ENCODE measurements at places on chromosomes 5 and 9.

DNA sequence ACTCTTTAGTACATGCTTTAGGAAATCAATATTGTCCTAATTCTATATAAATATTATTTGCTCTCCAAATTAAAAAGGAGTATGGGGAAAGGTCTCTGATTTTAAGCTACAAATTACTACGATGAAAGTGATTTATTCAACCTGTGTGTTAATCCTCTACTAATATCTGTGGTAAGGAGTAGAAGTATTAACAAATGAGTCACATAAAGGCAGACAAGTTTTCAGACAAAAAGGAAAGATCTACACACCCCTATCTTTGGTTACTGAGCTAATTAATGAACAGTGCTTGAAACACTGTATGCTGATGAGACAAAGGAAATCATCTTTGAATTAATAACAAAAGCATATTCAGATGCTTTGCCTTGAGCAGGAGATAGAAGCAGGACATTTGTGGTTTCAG, 15.9 kb downstream of the LOX start:
- DNase-seq = no peak

- DNase-seq = no peak
Observed at GRCh38 chr5:13749766-13750165, 194.7 kb downstream of the DNAH5 start.

GRCh38 chr9:76600007-76600615, 141.1 kb downstream of the GCNT1 start:
- DNase-seq = no peak

DNA sequence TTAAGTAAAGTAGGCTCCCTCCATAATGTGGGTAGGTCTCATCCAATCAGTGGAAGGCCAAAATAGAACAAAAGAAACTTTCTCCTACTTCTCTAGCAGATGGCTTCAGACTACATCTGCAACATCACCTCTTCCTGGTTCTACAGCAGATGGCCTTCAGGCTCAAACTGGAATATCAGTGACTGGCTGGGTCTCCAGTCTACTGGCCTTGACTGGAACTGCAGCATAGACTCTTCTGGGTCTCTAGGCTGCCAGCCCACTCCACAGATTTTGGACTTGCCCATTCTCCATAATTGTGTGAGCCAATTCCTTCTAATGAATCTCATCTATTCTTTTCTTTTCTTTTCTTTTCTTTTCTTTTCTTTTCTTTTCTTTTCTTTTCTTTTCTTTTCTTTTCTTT, 64.8 kb downstream of the ACER2 start:
- no peak for DNase-seq

DNA sequence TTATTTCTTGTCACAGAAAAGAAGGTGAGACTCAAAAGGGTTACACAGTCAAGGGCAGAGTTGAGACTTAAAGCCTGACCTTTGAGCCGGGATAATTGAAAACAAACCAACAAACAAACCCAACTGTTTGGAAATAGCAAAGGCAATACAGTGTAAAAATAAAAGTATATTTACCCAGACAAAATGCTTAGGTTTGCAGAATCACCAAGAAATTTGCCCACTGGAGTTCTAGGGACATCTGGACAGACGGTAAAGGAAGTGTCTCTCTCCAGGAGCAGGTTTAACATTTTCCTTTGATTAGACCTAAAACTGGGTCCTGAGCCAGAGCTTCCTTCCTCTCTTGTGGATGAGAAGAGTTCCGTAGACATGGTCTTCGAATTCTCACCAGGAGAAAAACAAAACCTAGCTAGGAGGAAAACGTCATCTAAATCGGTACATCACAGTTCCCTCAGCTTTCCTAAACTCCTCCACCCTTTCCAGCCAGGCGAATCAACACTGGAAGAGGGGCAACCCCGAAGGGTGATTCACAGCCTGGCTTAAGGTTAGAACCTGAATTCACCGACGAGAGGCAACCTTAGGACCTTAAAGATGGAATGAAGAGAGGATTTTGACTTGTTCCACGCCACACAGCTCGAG, 673 bp downstream of the CDC25C start:
- DNase-seq = no peak

DNA sequence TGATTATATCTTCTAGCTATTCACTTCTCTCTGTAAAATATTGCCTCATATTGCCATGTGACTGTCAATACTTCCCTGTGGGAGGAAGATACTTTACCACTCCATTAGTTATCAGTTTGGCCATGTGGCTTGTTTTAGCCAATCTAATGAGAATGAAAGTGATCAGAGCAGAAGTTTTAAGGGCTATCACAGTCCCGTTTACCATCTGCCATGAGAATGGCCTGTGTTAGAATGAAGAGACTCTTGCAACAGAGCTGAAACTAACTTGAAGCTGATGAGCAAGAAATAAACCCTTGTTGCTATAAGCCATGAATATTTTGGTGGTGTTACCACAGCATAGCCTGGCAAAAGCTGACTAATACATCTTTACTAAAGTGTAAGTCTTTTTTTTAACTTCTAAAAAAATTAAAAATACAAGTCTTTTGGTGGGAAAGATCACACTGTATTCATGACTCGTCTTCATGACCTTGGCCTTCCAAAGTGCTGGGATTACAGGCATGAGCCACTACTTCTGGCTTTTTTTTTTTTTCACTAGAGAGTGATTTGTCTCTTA, 68.0 kb upstream of the CTNNA1 start:
- no peak for DNase-seq

DNA sequence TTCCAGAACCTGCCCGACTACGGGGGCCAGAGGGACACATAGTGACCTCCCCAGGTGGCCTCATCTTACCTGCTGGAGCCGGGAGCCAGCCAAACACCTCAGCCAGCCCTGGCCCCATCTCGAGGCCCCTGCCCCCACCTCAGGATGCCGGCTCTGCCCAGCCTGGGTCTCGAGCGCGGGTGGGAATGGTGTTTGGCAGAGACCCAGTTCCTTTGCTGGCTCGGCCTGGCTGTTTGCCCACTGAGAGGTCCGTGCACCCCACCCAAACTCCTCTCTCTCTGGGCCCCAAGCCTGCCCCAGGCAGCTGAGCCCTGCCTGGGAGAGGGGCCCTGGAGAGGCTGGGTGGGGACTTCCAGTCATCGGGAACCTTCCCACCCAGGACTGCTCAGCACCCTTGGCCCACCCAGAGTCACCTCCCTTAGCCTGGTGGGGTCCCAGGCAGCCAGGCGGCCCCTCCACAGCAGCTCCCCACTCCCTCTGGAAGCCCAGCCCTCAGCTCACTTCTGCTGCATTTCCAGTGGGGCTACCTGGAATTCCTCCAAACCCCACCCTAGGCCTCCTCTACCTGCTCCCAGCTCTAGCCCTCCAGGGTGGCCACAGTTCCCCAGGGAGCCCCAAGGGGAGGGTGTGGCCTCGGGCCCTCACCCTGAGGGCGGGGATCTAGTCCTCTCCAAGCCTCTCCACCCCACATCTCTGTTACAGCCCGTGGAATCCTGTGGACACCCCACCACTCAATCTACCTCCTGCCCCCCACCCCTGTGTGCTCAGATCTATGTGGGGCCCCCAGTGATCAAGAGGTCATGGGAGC, 42.4 kb upstream of the UBAC1 start:
- no peak for DNase-seq

DNA sequence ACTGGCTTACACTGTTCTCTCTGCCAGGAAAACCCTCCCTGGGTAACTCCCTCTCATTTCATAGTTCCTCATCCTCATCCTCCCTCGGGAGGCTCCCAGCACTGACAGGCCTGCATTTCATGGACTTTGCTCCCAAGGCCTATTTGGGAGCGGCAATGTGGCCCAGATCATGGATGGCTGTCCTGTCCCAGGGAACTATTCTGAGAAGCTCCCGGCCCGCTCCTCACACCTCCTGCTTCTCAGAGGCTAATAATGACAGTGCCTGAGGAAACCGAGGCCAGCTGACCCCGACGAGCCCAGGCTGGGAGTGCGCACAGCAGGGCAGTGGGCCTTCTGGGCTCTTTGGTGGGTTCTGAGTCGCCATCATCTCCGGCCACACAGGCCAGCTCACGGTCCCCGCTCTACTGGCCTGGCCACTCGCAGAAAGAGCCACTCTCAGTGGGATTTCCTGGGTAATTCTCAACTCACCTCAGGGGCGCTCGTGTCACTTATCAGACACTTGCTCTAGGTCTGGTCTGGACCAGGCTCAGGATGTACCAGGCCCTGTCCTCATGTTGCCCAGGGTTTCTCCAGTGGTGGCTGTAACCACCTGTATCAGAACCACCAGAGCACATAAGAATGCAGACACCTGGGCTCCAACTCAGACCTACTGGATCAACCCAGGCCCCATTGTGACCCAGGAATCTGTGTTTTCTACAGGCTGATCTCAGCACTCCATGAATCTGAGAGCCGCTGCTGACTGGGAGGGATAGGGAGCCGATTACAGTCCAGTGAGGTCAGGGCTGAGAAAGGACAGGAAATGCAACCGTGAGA, 2.0 kb upstream of the DOLPP1 start:
- no peak for DNase-seq

DNA sequence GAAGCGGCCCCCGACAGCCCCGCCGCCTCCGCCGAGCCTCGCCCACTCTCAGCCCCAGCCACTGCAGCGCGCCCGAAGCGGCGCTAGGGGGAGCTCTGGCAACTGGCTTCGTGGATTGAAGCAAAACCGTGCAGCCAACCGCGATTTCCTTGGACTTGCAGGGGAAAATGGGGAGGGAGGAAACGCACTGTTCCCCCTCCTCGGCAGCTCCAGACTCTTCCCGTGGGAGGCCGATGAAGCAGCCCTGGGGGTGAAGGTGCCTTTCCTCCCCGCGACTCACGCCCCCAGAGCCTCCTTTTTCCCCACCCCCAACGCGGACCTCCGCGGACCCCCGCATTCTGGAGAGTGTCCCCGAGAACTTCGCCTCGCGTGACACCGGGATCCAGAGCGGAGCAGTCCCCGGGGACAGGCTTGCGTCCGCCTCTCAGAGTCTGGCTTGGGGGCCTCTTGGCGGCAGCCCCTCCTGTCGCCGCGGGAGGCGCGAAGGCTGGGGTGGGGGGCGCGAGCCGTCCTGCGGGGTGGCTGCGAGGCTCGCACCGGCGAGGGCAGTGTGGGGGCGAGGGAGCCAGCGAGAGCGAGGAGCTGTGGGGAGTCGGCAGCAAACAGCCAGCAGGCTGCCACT, 3.8 kb downstream of the IER5L start:
- peak; percentile 77 for DNase-seq

DNA sequence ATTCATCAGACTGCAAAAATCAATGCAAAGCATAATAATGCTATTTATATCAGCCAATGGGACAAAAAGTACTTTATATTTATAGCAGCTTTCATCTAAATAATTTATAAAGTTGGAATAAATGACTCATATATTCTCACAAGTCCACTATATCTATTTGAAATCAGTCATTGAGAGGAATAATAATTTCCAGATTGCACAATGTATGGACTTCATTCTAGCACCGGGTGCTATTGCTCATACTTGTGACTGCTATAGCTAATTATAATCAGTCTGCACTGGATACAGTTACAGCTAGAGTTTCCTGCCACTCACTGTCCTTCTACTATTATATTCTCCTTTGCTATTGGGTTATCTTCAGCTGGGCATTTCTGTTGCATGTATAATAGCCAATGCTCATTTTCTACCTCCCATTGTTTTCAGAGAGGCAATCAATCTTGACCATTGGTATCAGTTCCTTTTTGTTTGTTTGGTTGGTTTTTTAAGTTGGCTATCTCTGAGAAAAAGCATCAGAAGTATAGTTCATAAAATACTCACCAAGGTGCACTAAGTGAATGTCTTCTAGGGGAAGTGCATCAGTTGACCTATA, 1.9 kb downstream of the CDH18 start:
- DNase-seq = no peak

DNA sequence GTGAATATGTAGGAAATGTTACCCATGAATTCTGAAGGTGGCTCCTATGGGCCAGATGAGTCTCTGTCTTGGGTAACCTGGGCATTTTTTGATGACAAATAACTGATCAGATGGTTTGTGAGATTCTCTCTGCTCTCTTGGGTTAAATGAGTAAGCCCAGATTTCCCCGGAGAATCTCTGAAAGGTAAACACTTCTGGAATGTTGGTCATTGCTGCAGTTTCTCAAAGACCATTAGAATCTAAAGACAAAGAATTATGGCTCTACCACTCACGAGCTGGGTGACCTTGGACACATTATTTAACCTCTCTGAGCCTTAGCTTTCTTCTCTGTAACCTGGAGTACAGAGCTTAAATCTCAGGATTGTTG, 191.2 kb downstream of the DAB2IP start:
- no peak for DNase-seq

GRCh38 chr5:134138416-134139376, 24.2 kb downstream of the TCF7 start:
- peak; percentile 42 for DNase-seq

DNA sequence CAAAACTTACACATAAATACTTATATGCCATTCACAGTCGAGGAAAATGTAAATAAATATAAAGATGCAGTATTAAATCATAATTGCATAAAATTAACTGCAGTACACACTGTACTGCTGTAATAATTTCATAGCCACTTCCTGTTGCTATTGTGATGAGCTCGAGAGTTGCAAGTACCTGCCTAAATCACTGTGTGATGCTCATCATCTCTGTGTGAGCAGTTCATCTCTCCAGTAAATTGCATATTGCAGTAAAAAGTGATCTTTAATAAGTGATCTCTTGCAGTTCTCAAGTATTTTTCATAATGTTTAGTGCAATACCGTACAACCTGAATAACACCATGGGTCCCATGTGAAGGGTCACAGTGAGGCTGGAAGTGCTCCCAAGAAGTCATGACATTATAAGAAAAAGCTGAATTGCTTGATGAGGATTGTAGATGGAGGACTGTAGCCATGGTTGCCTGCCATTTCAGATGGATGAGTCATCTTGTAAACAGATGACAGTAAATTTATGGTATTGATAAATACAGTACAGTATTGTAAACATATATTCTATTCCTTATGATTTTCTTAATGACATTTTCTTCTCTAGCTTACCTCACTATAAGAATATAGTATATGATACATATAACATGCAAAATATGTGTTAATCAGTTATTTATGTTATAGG, 34.9 kb downstream of the SYK start:
- no peak for DNase-seq
